ENCODE measurements at places on chromosomes 13 and 19.

DNA sequence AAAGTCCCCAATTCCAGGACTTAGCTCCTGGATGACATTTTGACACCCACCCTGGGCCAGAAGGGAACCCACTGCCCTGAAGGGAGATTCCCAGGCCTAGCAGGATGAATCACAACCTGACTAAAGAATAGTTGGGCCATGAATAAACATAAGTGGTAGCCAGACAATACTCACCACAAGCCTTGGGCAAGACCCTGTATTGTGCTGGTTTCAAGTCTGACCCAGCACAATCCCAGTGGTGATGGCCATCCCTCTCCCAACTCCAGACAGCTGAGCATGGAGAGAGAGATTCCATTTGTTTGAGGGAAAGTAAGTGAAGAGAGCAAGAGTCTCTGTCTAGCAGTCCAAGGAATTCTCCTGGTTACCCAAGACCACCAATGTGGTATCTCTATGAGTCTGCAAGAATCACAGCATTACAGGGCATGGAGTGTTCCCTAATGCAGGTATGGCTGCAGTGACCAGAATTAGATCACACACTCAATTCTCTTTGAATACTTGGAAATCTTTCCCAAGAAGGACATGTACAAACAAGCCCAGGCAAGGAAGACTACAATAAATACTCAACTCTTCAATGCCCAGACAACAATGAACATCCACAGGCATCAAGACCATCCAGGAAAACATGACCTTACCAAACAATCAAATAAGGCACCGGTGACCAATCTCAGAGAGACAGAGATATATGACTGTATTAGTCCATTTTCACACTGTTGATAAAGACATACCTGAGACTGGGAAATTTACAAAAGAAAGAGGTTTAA lies 158.0 kb downstream of the VWA8 start:
- no peak for DNase-seq

DNA sequence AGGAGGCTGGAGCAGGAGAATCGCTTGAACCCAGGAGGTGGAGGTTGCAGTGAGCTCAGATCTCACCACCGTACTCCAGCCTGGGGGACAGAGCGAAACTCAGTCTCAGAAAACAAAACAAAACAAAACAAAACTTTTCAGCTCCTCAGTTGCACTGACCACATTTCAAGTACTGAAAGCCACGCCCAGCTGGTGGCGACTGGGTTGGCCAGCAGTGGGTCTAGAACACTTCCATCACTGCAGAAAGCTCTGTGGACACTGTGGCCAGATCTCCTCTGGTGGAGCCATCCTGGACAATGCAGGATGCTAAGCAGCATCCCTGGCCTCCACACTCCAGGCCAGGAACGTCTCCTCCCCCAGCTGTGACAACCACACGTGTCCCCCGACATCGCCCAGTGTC lies 21.1 kb downstream of the TLE2 start:
- DNase-seq = no peak

DNA sequence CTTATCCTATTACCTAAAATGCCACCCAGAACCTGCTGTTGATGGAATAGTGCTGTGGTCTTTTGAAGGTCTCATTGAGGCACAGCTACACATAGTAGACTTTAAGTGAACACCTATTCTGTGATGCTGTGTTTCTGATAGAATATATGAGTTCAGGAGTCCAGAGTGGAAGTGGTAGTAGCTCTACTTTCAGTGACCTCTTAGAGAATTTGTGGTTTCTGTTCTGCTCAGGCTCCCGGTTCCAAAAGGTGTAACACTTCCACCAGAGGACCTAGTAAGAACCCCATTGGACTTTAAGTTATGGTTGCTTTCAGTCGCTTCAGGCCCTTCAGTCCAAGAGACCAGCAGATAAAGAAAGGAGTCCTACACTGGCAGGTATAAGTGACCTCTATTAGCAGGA lies 11.4 kb upstream of the MYCBP2 start:
- no peak for DNase-seq

DNA sequence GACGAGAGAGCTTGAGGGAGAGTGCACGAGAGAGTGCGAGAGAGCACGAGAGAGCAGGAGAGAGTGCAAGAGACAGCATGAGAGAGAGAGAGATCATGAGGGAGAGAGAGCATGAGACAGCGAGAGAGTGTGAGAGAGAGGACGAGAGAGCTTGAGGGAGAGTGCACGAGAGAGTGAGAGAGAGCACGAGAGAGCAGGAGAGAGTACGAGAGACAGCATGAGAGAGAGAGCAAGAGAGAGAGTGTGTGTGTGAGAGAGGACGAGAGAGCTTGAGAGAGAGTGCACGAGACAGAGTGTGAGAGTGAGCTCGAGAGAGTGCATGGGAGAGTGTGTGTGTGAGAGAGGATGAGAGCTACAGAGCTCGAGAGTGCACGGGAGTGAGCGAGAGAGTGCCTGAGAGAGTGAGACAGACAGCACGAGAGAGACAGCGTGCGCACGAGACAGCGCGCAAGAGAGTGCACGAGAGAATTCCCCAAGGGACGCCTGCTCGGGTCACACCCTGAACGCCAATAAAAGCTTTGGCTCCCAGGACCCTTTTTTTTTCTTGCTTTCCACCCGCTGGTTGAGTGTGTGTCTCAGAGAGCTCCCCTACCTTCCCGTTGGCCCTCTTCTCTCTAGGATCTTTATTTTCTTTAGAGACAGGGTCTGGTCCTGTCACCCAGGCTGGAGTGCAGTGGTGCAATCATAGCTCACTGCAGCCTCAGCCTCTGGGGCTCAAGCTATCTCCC lies 3.7 kb downstream of the CD70 start:
- DNase-seq = peak; percentile 23

- no peak for DNase-seq
Measured at GRCh38 chr19:29606420-29606747, 301 bp downstream of the POP4 start.

GRCh38 chr13:31361673-31362072 lies 161.9 kb downstream of the B3GLCT start:
- DNase-seq = no peak

DNA sequence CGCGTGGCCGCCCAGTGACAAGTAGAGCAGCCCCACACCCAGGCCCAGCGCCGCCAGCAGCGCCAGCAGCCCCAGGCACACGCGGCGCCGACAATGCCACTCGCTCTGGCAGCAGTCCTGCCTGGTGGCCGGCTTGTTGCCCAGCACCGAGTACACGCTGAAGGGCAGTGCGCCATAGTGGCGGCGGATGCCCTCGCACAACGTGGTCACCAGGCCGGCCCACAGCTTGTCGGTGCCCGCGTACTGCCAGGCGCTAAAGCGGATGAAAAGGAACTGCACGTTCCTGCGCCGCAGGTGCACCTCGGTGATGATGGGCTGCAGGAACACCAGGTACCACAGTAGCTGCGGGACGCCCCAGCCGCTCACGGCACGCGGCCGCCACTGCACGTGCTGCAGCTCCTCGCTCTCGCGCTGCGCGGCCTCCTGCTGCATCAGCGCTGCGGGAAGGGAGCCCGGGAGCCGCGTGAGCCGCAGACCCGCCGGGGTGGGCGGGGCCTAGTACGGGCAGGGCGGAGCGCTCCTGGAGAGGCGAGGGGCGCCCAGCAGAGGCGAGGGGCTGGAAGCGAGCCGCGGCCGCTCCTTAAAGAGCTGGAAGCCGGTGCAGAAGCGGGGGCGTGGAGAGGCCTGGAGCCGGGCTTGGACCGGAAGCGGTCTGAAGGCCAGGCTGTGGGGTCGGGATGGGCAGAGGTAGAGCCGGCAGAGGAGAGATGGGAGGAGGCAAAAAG lies 7.3 kb downstream of the NKPD1 start:
- DNase-seq = peak; percentile 63

GRCh38 chr19:14449321-14449720 lies 16.2 kb downstream of the PKN1 start:
- no peak for DNase-seq

GRCh38 chr13:73496711-73497110 lies 437.9 kb downstream of the KLF5 start:
- DNase-seq = no peak

DNA sequence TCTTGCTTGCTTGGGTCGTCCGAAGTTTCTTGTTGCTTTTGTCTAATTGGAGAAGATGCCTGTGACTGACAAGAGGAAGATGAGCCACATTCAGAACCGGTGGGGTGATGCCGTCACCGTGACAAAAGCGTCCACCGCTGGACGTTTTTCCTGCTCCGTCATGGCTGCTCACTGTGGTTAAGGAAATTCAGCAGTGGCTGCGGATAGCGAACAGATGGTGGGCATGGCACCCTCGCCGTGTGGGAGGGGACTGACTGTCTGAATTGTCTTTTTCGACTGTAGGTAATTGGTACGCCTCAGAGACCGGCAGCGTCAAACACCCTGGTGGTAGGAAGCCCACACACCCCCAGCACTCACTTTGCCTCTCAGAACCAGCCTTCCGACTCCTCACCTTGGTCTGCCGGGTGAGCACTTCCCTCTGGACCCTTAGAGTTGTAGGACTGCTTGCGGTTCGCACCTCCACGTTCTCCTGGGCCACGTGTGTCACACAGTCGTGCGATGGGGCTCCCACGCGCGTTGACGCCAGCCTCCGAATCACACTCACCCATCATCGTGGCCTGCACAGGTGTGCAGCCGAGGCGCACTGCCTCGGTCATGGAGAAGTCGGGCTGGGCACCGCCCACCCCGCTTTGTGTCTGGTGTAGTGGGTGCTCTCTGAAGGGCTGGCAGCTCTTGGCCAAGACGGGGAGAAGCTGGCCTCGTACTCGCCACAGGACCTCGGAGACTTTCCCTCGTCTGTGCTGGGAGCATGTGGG lies 26.5 kb downstream of the ATP4B start:
- no peak for DNase-seq

DNA sequence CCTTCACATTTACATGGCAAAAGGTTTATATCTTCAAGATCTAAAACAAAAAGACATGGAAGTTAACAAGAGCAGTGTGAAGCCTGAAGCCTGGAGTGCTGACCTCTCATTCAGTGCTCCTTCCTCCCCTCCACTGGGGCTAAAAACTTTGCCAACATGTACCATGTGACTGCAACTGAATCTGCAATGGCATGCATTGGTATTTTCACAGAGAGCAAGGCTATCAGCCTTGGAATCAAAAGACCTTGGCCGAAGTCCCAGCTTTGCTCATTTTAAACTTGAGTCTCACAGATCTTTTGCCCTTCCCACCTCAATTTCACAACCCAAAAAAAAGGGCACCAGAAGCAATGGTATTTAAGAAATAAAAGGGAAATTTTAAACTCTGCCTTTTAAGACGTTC lies 325.1 kb downstream of the DCT start:
- DNase-seq = no peak

- no peak for DNase-seq
Measured at GRCh38 chr19:38306236-38306635, 2.2 kb downstream of the C19orf33 start.

DNA sequence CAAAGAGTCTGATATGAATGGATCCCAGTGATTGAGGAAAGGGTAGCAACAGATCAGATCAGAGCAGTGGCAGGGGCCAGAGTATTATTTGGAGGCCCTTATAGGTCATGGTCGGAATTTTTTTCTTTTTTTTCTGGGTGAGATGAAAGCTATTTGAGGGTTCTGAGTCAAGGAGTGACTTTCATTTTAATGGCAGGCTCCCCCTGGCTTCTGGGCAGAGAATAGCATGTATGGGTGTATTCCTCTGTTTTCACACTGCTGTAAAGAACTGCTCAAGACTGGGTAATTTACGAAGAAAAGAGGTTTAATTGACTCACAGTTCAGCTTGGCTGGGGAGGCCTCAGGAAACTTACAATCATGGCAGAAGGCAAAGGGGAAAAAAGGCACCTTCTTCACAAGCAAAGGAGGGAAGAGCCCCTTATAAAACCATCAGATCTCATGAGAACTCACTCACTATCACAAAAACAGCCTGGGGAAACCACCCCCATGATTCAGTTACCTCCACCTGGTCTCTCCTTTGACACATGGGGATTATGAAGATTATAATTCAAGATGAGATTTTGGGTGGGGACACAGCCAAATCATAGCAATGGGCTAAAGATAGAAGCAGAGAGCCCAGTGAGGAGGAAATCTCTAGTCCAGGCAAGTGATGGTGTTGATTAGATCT lies 3.0 kb upstream of the SLC6A16 start:
- peak; percentile 65 for DNase-seq

DNA sequence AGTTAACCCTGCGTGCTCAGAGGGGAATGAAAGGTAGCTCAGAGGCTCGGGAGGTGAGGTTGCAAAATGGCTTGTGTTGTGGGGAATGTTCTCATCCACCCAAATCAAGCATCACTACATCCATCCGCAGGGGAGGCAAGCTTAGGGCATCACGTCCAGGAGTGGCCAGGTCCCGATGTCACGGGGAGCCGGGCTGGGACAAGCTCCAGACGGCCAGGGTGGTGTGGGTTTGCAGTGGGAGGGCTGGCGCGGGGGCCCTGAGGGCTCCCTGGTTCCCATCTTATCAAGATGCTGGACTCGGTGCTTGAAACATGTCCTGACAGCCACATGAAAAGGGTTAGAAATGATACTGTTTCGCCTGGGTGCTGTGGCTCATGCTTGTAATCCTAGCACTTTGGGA lies 25.8 kb downstream of the EPN1 start:
- DNase-seq = peak; percentile 0

DNA sequence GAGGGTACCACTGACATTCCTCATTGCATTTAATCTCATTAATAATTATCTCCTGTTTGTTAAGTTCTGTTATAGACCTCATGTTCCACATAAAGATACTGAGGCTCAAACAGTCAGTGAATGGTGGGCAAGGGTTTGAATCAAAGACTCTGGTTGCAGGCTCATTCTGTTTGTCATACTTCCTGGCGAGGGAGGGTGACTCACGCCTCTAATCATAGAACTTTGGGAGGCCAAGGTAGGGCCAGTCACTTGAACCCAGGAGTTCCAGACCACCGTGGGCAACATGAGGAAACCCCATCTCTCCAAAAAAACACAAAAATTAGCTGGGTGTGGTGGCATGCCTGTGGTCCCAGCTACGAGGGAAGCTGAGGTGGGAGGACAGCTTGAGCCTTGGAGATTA lies 220.7 kb upstream of the MIR17HG start:
- DNase-seq = no peak

GRCh38 chr19:49666120-49666444 lies 349 bp downstream of the BCL2L12 start:
- no peak for DNase-seq

DNA sequence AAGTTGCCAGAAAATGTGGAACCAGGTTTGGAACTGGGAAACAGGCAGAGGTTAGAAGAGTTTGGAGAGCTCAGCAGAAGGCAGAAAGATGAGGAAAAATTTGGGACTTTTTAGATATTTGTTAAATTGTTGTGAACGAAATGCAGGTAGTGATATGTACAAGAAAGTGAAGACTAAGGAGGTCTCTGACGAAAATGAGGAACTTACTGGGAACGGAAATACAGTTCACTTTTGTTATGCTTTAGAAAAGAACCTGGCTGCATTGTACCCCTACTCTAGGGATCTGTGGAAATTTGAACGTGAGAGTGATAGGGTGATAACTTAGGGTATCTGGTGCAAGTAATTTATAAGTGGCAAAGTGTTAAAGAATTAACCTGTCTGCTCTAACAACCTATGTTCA lies 632.4 kb downstream of the SLITRK5 start:
- DNase-seq = no peak

Measured in stimulated activated CD4-positive, alpha-beta T cell treated with anti-CD3 and anti-CD28 coated beads, Interleukin-15, amount 100 ng/mL, for 24 hours (primary cell).